ENCODE measurements at places on chromosomes 6 and 20.

DNA sequence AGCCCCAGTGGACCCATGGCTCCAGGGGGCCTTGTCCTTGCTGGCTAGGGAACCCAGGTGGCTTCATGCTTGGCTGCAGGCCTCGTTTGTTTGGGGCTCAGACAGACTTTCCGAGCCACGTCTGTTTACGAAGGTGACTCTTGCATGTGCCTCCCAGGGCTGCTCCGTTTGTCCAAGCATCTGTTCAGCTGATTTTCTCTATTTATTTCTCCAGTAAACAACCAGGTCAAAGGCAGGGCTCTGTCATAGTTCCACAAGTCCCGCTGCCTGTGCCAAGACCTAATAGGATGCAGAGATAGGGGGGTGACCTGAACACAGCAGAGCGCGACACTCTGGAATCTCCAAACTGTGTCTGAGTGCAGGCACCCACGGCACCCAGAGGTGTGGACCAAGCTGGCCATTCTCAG is 12.8 kb upstream of the SPO11 start:
- no peak for DNase-seq

DNA sequence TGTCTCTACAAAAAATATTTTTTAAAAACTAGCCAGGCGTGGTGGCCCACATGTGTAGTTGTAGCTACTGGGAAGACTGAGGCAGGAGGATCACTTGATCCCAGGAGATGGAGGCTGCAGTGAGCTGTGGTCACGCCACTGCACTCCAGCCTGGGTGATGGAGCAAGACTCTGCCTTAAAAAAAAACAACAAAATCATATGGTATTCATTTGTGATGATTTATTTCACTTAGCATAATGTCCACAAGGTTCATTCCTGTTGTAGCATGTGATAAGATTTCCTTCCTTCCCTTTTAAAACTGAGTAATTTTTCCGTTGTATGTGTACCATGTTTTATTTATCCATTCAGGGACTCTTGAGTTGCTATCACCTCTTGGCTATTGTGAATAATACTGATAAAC is 26.2 kb downstream of the TMEM170B start:
- peak; percentile 7 for DNase-seq

DNA sequence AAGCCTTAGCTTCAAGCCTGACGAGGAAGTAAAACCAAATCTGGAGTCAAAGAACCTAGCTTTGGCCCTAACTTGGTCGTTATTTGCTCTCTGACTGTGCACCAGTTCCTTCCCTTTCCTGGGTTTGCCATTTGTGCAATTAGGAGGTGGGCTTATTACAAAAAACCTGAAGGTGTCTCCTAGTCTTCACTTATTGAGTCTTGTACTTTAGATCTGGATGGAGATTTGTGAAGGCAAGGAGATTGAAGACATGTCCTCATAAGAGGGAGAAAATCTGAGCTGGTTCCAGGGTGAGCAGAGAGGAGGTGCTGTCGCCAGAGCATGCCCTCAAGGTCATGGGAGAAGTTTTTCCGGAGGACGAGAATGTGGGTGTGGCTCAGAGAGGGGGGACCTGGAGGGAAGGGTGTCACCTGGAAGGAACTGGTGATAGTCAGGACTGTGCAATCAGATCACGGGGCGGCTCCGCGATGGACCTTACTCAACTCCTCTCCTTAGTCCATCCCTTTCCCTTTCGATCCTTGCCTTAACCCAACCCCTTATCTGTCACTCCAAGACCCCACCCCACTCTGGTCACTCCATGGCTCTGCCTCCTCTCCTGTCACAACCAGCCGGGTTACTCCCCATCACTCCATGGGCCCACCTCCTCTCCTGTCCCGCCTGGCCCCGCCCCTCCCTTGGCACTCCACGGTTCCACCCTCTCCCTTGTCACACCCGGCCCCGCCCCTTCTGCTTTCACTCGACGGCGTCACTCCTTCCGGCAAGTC is 588 bp upstream of the ACSS2 start:
- no peak for DNase-seq

GRCh38 chr20:58384821-58385220 is 4.2 kb upstream of the VAPB start:
- no peak for DNase-seq

DNA sequence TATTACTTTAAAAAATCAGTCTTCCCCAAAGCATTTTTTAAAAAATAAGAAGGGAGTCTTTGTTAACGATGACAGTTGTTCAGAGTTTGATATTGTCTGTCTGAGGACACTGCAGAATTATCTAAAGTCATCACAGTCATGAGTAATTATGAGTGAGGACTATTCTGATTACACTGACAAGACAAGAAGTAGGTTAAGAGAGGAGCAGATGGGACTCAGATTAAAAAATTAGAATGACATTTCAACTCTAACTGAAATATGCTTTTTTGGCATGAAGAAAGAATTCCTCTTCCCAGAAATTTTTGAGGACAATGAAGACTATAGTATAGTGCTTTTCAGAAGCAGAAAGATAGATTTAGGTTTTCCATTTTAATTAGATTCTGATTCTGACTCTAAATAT is 456.5 kb downstream of the EPHA7 start:
- DNase-seq: no peak

- DNase-seq: no peak
Measured at GRCh38 chr6:56033401-56033800, 158.0 kb upstream of the BMP5 start.
